ENCODE measurements at places on chromosomes 2 and 18.

DNA sequence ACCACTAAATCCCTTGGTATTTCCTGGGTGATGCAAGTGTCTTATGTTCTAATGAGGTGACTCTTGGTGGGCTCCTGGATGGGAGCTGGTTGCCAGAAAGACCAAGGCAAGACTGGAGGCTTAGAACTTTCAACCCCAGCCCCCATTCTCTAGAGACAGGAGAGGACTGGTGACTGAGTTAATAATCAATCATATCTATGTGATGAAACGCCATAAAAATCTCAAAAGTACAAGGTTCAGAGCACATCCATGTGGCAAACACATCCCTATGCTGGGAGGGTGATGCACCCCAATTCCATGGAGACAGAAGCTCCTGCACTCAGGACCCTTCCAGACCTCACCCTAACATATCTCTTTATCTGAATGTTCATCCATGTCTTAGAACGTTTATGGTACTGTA, 139.5 kb upstream of the LINC00305 start:
- DNase-seq = no peak

DNA sequence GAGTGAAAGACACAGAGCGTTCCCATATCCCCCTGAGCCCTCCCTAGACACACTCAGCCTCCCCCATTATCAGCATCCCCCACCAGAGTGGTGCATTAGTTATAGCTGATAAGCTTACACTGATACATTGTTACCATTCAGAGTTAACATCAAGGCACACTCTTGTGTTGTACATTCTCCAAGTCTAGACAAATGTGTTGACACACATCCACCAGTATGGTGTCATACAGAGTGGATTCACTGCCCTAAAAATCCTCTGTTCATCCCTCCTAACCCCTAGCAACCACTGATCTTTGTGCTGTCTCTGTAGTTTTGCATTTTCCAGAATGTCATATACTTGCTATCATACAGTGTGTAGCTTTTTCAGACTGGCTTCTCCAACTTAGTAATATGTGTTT, 78.0 kb upstream of the RPL31 start:
- DNase-seq = no peak

- no peak for DNase-seq
Observed at GRCh38 chr2:126676221-126677175, 20.5 kb downstream of the GYPC start.

DNA sequence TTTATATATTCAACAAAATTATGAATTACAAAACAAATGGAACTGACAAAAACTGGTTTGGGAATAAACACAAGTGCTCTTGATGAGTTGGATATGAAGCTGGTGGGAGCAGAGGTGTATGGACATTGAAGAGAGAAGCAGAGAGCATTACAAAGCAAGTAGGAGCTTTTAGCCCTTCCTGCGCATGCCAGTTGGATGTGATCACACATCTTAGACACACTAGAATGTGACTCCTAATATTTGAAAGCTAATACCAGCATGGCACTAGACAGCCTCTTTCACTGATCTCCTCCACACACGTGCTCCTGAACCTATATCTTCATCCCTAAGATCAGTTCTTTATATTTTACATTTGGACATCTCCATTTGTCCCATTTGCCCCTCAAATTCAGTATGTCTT, 298.1 kb downstream of the MTX2 start:
- no peak for DNase-seq

GRCh38 chr2:19352946-19353720, 5.3 kb downstream of the OSR1 start:
- DNase-seq = no peak

DNA sequence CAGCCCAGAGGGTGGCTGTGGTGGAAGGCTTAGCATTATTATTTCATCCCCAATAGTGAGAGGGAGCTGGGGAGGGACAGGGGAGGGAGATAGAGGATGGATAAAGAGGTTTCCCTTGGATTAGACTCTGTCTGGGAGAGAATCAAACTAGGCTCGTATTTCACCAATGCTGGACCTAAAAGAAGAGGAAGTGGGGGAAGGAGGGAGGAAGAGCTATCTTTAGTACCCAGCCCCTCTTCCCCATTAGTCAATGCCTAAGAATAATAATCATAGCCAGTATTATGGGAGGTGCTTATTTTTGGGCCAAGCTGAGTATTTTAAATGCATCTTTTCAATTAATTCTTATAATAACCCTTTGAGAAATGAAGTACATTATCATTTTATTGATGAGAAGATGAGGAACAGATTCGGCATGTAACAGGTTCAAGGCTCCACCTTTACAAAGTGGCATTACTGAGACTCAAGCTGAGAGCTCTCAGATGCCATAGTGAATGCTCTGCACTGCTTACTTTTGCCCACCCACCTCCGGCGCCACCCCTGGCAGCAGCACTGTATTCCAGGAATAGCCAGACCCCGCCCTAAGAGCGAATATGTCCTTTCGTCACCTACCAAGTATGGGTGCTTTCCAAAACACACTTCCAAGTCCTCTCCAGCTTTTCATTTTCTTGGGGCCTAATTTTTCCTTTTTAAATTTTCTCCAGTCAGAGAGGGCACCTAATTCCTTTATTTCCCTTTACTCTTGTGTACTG, 21.0 kb downstream of the PAX8 start:
- DNase-seq = no peak

GRCh38 chr18:12883372-12883683, 709 bp downstream of the PTPN2 start:
- no peak for DNase-seq

DNA sequence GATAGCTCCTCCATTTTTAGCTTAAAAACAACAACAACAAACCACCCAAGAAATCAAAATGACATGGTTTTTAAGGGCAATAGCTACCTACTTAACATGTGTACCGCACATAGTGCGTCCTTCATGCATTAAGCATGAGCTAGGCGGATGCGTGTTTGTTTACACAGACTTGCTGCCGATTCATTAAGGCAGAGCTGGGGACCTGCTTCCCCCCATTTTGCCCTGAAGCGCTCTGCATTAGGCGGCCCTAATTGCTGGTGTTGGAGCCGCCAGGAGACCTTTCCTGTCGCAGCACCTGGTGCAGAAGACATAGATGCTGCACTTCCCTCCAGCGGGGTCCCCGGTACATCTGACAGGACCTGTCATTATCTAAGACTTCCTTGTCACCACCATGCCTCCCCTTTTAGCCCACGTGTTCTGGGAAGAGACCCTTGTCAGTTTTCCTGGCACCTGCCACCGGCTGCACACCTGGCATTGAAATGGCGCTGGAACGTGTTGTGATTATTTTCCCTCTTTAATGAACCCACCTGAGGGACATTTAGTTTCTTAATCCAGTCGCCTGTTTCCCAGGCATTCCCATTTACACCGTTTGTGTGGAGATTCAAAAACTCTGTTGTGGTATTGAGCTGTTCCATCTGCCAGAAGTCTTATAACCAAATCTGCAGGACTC, 261.1 kb upstream of the RAB12 start:
- no peak for DNase-seq

DNA sequence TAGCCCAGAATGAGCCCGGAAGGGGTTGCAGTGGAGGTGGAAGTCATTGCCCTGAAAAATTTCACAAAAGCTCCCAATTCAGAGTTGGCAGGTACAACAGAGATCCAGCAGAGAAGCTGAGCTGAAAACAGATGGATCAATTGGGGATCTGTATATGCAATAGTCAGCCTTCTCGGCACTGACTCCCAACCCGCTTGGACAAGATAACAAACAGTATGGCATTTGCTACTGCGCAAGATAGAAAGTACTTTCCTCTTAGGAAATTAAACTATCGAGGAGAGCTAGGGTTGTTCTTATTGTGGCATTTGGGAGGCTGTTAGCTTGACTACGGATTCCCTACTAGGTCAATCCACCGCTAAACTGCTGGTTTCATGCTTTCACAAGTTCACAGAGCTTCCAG, 11.6 kb upstream of the IER3IP1 start:
- no peak for DNase-seq

DNA sequence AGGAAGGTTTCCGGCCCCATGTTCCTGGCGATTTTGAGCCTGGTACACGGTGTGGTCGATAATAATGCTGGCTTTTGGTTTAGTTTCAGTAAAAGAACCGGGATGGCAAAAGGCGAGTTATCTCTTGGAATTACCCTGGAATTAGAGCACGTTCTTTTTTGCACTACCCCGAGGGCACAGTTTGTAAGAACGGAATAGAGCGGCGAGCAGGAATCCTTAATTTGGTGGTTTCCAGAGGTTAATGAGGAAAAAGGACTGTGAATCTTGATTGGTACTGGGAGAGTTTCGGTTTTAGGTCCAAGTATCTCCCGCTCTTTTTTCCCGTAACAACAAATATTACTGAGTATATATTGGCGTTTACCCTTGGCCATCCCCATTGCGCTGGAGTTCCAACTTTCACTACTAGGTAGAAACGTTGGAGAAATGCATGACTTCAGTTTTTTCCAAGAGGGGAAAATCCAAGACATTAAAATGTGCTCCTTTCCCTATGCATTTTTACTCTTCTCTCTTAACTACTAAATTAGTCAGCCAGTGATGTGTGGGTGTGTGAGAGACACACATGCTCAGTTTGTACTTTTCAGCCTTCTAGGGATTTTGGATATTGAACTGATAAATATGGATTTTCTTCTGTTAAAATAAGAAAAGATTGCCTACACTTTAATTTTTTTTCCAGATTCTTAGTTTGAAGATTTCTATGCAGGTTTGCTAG, 160.8 kb downstream of the AGPS start:
- DNase-seq = no peak

DNA sequence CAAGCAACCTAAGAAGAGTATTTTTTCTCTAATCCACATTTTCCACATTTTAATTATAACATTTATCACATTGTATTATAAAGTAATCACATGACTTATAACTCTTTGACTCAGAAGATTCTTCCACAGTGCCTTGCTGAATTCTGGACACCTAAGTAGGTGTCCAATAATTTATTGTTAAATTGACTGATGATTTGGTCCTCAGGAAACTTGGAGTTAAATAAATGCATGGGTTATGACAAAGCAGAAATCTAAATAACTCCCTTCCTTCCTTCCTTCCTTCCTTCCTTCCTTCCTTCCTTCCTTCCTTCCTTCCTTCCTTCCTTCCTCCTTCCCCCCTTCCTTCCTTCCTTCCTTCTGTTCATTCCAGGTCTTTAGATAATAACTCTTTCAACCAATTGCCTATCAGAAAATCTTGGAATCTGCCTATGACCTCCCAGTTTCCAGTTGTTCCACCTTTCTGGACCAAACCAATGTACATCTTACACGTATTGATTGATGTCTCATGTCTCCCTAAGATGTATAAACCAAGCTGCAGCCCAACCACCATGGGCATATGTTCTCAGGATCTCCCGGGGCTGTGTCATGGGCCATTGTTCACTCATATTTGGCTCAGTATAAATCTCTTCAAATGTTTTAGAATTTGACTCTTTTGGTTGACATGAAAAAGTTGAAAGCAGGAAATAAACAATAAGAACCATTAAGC, 10.4 kb upstream of the KDSR start:
- no peak for DNase-seq

DNA sequence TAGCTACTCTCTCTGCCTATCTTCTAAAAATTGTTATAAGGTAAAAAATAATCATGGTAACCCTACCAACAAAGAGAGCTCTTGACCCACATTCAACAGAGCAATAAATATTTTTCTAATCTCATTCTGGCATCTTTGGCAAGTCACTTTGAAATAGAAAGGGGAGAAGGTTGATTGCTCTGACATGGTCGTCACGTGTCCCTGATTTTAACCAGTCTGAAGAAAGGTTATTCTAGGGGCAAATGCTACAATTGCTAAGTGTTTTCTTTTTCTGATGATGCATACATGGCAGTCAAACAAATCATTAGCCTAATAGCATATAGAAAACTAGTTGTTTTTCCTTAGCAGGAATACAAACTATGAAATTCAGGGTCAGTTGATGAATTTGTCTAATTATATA, 153.3 kb upstream of the MAP3K20 start:
- no peak for DNase-seq

DNA sequence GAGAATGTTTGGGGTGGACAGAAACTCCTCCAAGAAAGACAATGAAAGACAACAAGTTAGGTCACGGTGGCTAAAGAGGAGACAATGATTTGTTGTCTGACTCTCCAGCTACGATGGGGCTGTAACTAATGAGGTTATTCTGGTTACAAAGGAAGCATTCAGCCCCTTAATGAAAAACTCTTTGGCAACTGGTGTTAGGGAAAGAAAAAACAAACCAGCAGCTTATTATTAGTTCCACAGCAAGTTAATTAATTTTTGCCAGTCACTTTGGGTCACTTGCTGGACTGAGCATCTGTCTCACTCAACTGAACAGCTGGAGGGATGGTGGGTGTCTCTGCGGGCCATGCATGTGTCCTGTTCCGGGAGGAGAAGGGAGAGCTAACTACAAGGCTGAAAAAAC, 263.7 kb downstream of the ALK start:
- DNase-seq = no peak

Data from stimulated activated CD8-positive, alpha-beta memory T cell treated with anti-CD3 and anti-CD28 coated beads, Interleukin-15, amount 100 ng/mL, for 1 hour (primary cell).